ENCODE measurements at places on chromosomes 13 and 19.
A peak's percentile ranks its signal among the peaks of the same experiment; 100 is the strongest.

DNA sequence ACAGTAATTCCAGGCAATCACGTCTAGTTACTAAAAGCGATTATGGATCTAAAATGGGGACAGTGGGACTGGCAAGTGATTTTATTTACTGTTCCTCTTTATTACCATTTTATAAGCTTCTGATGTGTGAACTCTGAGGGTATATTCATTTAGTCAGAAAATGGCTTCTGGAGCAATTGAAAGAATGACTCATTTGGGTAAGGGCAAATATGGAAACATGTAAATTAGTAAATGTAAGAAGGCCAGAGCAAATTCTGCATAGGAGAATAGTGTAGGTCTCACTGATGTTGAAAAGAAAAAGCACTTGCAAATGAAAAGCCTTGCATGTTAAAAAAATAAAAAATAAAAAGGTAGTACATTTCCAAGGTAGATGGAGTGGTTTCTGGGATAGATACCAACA is 262.2 kb downstream of the KLF5 start:
- DNase-seq: no peak

GRCh38 chr13:111216166-111216960 is 101.3 kb downstream of the ARHGEF7 start:
- peak; percentile 29 for DNase-seq

- peak; percentile 5 for DNase-seq
Observed at GRCh38 chr19:19997656-19998268, 41.5 kb downstream of the ZNF682 start.

- no peak for DNase-seq
Observed at GRCh38 chr13:108957369-108958012, 328.1 kb downstream of the MYO16 start.

DNA sequence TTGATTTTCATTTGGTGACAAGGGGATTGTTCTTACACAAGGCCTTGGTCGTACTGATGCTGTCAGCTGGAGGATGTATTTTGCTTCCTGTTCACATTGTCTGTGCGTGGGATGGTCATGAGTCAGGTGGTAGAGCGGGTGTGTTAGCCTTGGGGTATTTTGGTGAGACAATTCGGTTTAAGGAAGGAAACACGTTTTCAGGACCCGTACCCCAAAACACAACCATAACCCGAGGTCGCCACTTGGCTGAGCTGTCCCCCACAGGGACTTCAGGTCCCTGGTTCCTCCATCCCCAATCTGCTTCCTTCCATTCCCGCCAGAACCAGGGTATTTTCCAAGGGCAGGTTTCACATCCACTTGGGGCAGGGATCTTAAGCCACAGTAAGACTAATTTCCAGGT is 15.0 kb downstream of the MYO9B start:
- DNase-seq: no peak

DNA sequence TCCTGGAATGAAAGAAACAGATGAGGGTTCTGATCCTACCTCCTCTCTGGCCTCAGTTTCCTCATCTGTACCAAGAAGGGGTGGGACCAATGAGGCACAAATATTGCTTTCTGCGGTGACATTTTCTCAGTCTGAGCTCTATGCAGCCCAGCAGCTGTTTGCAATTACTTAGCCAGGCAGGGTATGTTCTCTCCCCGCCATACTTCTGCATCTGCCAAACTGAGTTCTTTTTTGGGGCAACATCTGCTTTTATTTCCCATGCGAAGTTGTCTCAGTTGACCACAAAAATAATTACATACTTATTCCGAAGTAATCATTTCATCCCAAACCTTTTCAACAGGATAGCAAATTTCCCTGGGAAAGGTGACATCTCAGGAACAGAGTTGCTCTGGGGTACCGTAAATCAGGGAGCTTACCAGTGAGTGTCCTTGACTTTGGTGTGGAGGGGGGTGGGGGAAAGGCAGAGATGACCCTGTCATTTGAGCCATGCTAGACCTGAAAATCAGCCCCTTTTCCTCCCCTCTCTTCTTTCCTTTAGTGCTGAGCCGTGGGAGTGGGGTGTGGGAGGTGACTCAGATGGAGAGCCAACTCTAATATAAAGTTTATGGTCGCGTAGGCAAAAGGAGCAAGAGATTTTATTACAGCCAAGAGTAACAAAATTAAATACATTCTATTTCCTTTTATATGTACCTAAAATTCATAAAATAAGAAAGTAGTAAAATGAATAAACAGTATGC is 165.7 kb upstream of the KL start:
- DNase-seq: no peak

- DNase-seq: no peak
Observed at GRCh38 chr19:12647490-12648071, 19.0 kb downstream of the MAN2B1 start.

- no peak for DNase-seq
Observed at GRCh38 chr13:99265162-99265800, 7.1 kb upstream of the GPR18 start.

DNA sequence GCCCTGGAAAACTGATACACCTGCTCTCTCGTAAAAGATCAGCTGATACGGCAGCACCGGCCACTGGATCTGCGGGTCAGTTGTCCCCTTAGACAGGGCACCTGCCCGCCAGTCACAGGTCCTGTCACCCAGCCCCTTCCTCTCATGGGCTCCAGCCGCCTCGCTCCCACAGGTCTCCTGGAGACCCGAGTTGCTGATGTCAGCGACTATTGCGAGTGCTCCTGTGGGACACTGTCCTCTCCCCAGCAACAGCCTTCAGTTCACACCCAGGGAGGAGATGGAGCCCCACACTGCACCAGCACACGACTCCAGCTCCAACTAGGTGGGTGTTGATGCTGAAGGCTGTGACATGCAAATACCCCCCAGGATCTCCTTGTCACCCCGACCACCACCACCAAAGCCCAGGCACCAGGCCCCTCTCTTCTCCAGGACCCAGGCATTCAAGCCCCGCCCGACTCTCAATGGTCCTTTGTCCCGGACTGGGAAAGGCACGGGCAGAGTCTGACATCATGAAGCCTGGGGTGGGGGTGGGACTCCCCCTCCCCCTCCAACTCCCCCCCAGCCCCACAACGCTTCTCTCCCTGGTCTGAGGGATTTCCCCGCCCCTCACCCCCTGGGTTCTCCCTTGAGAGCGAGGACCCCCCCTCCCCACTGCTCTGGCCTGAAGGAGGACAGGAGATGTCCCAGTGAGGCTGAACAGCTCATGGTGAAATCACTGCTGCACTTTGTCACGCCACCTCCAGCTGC is 1.4 kb upstream of the MAG start:
- no peak for DNase-seq

GRCh38 chr19:37593996-37594303 is 642 bp downstream of the ZNF571 start:
- no peak for DNase-seq

DNA sequence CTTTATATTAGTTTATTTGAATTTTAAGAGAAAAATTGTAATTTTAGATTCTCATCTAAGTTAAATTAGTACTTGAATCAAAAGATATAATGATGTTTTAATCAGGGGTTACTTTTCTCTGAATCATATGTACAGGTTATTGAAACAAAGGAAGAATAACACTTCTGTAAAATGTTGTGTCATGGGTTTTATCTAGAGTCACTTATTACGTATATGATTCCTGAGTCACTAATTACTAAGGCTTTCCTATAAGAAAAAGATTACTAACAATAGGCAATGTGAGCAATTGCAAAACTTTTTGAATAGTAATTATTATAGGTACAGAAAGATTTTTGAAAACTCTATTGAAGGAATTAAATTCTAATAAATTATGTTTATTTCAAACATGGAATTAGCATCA is 99.2 kb upstream of the KLF5 start:
- DNase-seq: no peak

DNA sequence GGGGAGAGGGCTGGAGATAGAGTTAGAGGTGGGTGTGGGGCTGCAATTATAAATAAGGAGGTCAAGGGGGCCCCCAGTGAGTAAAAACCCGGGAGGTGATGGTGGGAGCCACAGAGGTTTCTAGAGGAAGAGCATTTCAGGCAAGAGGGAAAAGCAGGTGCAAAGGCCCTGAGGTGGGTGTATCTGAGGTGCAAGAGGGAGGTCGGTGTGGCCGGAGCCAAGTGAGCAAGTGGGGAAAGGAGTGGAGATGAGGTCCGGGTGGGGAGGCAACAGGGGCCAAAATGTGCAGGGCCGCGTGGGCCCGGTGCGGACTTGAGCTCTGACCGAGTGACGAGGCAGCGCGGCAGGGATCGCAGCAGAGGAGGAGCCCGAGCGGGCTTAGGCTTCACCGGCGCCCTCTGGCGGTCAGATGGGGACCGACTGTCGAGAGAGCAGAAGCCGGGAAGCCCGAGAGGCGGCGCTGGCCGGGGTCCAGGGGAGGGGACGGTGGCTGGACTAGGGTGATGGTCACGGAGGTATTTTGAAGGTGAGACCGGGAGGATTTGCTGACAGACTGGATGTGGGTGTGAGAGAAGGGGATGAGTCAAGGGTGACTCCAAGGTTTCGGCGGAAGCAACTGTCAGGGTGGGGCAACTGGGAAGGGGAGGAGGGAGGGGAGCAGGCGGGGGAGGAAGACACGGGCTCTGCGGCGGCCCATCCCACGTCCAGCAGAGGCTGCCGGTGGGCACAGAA is 17.7 kb upstream of the SPACA4 start:
- peak; percentile 64 for DNase-seq

DNA sequence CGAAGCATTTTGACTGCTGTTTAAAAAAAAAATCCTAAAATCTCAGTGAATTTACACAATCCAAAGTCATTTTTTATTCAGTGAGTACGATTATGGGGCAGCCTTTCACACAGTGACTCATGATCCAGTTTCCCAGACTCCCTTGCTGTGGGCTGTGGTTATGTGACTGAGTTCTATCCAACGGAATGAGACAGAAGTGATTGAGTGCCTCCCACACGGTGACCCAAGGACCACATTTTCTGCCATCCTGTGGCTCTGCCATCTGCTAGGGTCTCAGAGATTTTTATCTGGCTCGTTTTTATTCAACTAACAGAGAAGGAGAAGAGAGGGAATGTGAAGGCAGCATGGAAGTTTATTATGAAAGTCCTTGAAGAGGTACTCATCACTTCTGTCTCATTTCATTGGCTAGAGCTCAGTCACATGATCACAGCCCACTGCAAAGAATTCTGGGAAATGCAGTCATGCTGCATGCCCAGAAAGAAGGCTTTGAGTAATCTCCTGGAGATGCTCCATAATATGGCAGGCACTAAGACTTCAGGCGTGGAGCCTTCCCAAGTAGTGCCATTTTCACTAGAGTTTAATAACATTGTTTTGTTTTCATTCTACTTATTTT is 999.4 kb downstream of the UQCRFS1 start:
- no peak for DNase-seq

- DNase-seq: no peak
Observed at GRCh38 chr19:15256708-15257331, 24.6 kb upstream of the EPHX3 start.

GRCh38 chr19:39306075-39306474 is 9.9 kb downstream of the IFNL1 start:
- DNase-seq: no peak

DNA sequence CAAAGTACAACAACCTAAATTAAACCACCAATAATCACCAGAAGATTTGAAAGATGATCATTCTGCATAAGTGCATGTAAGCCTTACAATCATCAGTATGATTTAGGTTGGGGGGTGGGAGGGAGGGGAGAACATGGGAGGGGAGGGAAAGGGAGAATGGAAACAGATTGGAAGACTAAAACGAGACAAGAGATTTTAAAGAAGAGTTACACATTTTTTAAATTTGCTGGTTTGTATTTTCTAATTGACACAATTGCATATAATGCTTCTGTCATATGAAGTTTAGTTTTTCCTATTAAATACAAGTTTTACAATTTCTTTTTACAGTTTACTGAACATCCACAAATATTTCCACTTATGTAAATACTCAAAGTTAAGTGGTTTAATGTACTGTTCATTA is 2118.9 kb downstream of the PCDH9 start:
- DNase-seq: no peak

GRCh38 chr19:1154731-1155351 is 19.2 kb downstream of the SBNO2 start:
- DNase-seq: no peak

GRCh38 chr19:1045247-1045603 is 5.3 kb downstream of the ABCA7 start:
- DNase-seq: no peak

DNA sequence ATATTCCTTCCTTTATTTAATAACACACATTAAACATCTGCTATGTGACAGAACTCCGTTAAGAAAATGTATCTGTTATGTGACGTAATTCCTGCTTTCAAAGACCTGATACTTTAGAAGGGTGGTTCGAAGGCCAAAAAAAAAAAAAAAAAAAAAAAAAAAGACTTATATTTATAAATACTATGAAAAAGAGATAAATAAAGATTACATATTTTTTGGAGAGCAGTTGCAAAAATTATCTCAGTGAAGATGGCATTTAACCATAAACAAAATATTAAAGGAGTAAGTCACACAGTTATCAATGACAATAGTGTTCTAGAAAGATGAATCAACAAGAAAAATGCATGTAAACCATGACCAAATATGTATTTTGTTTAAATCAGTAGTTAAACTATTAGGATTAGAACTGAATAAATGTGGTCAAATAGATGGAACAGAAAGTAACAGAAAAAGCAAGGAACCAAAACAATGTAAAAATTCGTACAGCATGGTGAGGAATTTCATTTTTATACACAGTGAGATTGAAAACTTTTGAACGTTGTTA is 612.3 kb upstream of the SLITRK5 start:
- no peak for DNase-seq

- no peak for DNase-seq
Observed at GRCh38 chr13:46595136-46595884, 42.3 kb downstream of the LRCH1 start.

- DNase-seq: no peak
Observed at GRCh38 chr19:31301306-31301980, 47.8 kb downstream of the TSHZ3 start.

- no peak for DNase-seq
Observed at GRCh38 chr13:91292630-91293221, 54.8 kb upstream of the MIR17HG start.

- no peak for DNase-seq
Observed at GRCh38 chr19:27733551-27734266, 1479.2 kb downstream of the UQCRFS1 start.

DNA sequence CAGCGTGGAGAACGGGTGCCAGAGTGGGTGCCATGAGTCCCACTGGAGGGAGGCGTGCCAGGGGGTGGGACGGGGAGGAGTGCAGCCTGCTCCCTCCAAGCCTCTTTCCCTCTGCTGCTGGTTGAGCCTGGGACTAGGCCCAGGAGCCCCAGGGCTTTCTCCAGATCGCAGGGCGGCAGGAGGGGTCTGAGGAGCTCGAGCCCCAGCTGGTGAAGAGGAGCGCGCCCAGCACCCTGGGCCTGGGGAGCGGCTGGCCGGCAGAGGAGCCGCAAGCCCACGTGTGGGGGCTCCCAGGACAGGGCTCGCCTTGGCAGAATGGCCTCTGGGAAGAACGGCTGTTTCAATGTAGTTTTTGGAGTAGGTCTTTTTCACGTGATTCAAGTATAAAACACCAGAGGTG is 12.2 kb upstream of the DCUN1D2 start:
- DNase-seq: no peak

GRCh38 chr13:49749848-49750247 is 42.6 kb downstream of the KPNA3 start:
- DNase-seq: no peak

All from stimulated activated CD8-positive, alpha-beta memory T cell treated with anti-CD3 and anti-CD28 coated beads, Interleukin-7, amount 100 ng/mL, for 1 hour (primary cell).